NCI-H1105 (cell line): ENCODE measurements at places on chromosomes 1 and 21.

DNA sequence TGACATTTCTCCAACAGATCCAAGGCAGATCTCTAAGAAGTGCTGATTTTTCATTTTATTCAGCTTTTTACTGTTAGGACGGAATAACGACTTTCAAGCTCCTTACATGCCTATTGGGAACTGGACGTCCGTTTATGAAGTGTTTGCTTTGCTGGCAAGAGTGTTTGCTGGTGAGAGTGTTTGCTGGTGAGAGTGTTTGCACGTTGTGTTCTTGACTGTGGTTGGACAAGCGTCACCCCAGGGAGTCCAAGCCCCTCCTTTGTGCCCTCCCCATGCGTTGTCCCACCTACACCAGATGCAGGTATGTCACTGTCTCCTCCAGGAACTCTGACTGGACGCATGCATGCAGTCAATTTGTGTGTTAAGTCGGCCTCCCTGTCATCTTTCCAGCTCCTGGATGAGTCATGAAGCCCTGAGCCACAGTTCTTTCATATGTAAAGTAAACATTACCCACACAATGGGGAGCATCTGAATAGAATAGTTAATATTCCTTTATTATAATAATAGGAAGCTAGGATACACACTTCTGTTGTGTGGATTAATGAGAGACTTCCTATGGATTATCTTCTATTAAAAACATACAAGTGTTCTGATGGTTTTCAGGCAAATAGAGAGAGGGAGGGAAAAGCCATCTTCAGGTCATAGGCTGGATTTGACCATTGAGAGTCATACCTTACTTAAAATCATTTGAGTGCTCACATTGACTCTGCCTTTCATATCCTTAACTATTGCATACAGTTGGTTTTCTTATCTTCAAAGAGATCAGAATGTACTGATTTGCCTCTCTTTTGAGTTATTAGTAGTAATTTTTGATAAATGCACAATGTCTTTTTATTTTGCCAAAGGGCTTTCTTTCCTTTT lies 119.2 kb downstream of the GALNT2 start:
- peak; percentile 45 for DNase-seq

- no peak for DNase-seq
These were observed 294.1 kb upstream of the KAZN start for GRCh38 chr1:14304381-14304865.

DNA sequence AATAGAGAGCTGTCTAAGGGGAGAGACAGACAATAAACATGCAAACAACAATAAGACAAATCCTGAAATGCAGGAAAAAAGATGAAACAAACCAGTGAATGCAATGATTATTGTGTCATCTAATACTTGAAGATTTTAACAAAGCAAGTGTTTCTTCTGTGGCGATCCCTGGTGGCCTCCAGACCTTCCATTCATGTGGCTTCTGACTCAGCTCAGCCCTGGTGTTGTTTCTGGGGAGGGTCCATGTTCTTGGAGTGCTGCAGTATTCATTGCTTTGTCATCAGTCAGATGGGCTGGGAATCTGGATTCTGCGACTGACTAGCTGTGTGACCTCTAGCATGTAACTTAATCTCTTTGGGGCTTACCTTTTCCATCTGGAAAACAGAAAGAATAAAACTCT lies 1.5 kb upstream of the C2CD4D start:
- DNase-seq = no peak

DNA sequence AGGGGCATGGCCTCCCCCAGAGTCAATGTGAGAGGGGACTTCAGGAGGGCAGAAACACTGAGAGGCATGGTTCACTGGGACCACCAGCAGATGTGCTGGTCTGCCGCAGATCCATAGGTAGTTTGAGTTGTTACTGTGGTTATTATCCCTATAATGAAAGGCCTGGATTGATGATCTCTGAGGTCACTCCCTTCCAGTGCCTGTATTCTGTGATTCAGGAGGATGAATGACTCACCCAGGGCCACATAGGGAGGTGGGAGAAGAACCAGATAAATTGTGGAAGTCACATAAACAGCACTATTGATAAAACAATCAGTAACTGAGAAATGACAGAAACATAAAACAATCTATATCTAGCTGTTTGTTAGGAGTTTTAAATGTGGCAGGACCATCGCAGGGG lies 22.7 kb upstream of the ACTL8 start:
- no peak for DNase-seq

DNA sequence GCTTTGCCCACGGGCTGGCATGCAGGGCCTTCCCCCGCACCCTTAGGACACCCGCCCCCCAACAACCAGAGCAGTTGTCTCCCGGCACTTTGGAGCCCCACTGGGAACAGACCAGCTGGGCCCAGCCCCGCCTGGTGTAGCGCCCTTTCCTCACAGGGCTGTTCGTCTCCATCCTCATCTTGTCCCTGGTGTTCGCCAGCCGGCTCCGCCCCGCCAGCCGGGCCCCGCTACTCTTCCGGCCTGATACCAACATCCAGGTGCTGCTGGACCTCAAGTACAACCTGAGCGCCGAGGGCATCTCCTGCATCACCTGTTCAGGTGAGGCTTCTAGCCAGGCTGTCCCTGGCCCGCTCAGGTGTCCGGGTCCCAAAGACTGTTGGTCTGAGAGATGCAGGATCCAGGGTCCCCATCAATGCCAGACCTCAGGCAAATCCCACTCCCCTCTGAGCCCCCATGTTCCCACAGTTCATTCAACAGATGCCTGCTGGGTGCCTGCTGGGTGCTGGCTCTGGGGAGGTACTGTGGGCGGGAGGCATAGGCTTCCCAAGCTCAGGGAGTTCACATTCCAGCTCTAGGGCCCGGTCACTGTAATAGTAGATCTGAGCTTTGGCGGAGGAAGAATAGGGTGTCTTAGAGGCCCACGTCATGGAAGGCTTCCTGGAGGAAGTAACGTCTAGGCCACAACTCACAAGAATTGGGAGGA lies 41.7 kb downstream of the DISP3 start:
- no peak for DNase-seq

GRCh38 chr1:68015369-68015768 lies 35.1 kb downstream of the DIRAS3 start:
- DNase-seq = no peak

- no peak for DNase-seq
These were observed 54.6 kb downstream of the PRKCZ start for GRCh38 chr1:2104621-2105427.

DNA sequence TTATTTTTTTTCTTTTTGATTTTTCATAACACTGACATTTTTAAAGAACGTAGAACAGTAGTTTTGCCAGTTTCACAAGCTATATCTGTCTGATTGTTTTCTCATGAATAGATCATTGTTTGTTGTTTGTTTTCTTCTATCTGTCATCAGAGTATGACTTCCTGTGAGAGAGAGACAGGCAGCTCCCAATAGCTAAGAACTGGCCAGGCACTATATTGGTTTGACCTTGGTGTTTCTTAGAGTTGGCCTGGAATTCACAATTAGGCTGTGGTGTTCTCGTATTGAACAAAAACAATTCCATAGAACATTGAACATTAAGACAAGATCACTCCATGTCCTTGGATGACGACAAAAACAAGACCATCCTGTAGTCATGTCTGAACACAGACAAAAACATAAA lies 43.4 kb downstream of the RPS6KC1 start:
- no peak for DNase-seq
